Breast epithelium (tissue), 4 donors: ENCODE measurements at places on chromosomes 2 and 18. TPM values are rescaled to one million over a fixed set of nuclear protein-coding genes. Genes with fewer than 3 reads are reported as not detected.
A peak's percentile ranks its signal among the peaks of the same experiment; 100 is the strongest.

GRCh38 chr2:132448331-132448730 is 31.7 kb downstream of the GPR39 start:
- DNase-seq, result no peak

DNA sequence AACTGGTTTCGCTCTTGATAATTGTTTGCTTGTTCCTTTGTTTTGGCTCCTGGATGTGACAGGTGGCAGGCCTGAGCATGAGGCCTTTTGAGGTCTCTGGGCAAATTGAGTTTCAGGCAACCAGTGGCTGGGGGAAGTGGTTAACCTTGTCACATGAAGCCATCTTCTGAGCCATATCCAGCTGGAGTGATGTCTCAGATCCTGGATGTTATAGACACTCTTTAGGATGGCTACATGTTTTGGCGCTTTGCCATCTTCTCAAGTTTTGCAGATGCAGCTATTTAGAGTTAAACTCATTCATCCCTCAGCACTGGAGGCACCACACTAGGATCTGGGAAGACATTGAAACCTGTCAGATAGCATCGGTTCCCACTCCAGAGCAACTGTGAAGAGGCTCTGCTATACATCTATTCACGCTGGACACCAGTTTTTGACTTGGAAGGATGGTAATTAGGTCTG is 25.3 kb upstream of the TACR1 start:
- no peak for DNase-seq

GRCh38 chr2:134141598-134142340 is 112.1 kb upstream of the MGAT5 start:
- no peak for DNase-seq

ZBTB7C gene
- total RNA-seq, result 26.5 TPM

- DNase-seq, result no peak
These were observed 5.1 kb upstream of the HNMT start for GRCh38 chr2:137959166-137959565.

DNA sequence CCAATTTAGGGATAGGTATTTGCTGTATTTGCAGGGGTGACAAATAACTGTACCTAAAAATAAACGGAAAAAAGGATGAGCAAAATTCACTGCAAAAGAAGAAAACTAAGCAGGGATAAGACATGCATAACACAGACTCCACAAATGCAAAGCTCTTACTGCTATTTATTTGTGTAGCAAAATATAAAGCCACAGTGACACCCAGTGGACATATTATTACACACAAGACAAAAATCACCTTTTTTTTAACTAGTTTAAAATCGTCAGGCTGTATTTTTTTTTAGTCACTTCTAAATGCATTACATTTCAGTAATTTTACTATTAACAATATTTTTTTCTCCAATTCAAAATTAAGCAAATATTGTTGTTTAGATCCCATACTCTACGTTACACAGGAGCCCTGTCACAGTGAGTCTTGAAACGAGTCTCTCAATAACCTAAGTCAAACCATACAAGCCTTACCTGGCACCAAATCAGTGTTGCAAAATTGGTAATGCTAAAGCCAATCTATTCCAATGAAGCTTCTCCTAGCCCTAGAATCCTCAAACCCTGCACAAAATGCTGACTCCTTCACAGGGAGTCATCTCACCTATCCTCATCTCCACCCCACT is 23.7 kb downstream of the METTL4 start:
- no peak for DNase-seq

- no peak for DNase-seq
These were observed 7.7 kb downstream of the HOXD3 start for GRCh38 chr2:176164611-176165369.

CDH20 gene
- 18.1 TPM for total RNA-seq

IL1F10 gene
- not detected for total RNA-seq

DNA sequence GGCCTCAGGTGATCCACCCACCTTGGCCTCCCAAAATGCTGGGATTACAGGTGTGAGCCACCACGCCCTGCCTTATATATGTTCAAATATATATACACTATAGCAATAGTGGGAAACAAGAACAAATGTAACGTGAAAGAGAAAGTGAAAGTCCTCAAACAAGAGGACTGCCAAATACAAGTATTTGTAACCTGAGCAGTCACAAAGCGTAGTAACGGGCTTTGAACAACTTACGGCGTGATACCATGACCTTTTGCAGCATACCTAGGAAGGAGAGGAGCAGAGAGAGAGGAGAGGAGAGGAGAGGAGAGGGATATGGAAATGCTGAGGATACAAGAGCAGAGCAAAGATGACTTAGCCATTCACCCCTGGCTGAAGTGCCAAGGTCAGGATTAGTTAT is 113.8 kb upstream of the RGPD4 start:
- no peak for DNase-seq

CYP27C1 gene
- 0.48 TPM for total RNA-seq

DNA sequence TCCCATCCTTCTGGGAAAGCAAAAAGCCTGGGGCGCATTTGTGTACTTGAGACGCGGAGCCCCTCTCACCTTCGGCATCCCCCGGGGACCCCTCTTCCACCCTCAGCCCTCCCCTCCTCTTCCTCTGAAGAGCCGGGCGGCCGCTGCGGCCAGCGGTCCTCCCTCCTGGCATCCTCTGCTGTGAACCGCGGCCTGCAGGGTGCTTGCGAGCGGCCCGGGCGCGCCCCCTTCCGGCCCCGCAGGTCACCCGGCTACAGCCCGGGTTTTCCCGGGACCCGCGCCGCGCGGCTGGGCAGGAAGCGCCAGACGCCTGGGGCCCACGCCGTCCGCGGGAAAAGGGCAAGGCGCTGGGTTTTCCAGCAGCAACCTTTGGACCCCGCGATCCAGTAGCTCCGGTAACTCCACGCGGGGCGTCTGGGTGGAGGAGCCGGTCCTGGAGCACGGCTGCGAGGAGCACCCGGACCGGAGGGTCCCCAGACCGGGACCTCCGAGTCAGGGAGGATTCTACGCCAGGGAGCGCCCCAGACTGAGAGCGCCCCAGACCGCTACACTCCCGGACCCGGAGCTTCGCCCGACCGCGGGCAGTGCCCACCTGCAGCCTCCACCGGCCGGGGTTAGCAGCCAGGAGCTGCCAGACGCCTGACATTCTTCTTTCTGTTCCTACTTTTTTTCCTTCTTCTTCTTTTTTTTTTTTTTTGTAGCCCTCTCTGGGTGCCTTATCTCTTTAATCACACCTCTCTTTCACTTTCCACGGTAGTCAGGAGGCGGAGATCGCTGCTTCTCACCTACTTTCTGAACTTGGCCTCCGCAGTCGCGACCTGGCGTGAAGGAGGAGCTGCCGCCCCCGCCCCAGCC is at the start of gene IL18R1:
IL18R1 (plus strand) TSS at position 271 of the 855 bp plus-strand sequence. CDS start 6,865 bp downstream, outside the sequence.
- DNase-seq, result peak; percentile 42

DNA sequence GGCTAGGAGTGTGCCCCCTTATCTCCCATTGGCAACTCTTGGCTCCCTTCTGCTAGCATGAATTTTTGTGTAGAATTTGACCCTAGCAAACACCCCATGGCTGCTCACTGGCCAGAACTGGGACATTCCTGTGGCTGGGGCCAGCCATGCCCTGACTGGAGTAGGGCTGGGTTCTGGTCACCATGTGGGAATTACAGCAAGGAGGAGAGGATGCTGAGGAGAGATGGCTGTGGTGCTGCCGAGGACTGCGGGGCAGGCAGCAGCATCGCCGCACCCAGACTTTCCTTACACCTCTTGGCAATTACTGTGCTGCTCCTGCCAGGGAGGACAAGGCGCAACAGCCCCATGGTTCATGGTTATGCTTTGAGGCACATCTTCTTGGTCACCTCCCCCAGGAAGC is 12.7 kb downstream of the KCNF1 start:
- DNase-seq, result no peak

GRCh38 chr18:50286391-50287027 is 983 bp downstream of the CXXC1 start:
- no peak for DNase-seq

ST6GAL2 gene
- 2.3 TPM for total RNA-seq

- DNase-seq, result peak; percentile 48
These were observed 25.6 kb downstream of the GLI2 start for GRCh38 chr2:120761164-120761861.

DNA sequence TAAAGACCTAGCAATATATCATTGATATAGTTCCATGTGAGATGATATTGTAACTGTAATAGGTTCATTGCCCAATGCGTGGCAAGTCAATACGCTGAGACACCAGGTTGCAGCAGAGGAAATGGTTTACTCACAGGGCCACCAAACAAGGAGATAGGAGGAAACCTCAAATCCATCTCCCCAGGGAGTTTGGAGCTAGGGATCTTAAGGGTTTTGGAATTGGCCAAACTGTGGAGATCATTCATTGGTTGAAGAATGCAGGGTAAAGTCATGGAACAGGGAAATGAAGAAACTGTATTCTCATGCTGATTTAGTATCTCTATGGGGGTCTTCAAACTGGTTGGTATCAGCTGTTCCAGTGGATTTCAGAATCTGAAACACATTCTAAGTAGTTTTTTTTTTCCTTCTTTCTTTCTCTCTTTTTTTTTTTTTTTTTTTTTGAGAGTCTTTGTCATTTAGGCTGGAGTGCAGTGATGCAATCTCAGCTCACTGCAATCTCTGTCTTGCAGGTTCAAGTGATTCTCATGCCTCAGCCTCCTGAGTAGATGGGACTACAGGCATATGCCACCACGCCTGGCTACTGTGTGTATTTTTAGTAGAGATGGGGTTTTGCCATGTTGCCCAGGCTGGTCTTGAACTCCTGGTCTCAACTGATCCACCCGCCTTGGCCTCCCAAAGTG is 30.7 kb upstream of the PPM1B start:
- DNase-seq, result no peak
